ENCODE measurements at places on chromosomes 16 and 17.

DNA sequence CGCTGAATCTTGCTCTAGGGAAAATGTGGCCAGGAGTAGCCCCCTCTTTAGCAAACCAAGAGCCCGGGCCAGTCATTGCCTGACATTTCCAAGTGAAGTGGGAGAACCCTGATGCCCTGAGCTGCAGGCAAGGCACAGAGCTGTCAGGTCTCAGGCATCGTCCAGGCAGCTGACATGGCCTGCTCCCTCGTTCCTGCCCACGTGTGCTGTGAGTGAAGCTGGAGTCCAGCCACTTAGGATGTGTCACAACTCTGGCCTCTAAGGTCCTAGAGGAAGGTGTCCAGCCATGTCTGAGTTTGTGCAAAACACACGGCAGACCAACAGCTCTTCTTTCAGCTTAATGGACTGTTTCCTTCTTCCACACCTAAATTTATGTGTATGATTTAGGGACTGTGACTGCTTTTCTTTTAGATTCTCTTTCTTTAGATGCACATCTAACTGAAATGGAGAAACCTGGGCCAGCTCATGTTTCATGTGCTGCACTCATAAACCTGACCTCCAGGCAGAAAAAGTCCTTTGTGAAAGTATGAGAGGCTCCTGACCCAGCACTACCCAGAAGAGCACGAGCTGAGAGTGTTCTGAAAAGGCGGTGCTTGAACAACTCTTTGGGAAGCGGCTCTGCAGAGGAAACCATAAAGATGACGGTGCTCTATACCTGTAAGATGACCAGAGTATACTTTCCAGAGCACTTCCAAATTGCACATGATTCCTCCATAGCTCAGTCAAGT is 14.8 kb upstream of the LIMD2 start:
- no peak for DNase-seq

- no peak for DNase-seq
Measured at GRCh38 chr17:76318586-76318985, 10.5 kb upstream of the QRICH2 start.

DNA sequence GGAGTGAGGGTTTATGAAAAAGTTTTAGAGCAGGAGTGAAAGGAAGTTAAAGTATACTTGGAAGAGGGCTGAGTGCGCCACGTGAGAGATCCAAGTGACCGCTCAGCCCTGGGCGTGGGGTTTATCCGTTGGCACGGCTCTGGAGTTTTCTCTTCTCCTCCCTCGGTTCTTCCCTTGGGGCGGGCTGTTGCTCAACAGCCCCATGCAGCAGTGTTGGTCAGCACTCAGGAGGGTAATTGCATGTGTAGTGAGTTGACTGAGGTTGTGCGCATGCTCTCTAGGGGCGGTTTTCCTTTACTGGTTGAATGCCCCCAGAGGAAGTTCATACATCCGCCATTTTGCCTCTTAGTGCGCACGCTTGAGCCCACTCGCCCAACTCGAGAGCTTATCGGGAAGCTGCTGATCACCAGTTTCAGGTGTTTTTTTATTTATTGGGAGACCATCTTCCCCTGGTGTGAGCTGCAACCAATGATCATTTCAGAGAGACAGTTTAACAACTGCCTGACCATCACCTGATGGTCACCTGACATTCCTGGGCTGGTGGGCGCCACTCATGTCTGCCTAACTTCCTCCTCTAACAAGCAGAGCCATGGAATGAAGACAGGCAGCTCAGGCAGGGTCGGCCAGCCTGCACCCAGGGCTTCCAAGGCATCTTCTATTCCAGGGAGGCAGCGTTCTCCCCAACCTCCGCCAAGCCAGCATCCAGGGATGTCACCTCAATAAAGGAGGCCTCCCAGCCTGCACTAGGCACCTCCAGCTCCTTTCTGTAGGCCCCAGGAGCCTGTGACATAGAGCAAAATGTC is 41.3 kb upstream of the DNAH17 start:
- DNase-seq, result no peak

- no peak for DNase-seq
Measured at GRCh38 chr17:64354396-64354795, 36.3 kb downstream of the PECAM1 start.

- no peak for DNase-seq
Measured at GRCh38 chr16:79005096-79005495, 595.4 kb downstream of the MAF start.

Data from NCI-H1436 (cell line).